Right lobe of liver (tissue), 6 donors: ENCODE measurements at places on chromosomes 16 and 17.

DNA sequence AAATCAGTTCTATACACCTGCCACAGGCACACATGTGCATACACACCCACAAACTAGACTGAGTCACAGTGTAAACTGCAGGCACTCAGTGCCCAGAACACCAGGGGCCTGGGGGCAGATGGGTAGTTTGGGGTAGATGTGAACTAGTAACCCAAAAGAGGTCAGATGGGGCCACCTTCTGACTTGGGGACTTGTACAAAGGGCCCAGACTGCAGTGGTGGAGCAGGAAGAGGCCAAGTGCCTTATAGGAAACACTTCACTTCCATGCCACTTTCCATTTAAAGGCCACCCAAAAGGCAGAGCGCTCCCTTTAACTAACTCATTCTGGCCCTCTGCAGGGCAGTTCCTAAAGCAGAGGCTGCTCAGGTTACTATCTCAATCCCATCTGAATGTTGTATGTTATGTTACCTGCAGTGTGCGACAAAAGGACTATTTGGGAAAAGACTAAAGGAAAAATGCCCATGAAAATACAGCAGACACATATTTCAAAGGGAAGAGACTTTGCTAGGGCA is 27.8 kb upstream of the ERN1 start:
- no peaks in the 10 kb centered on the region for H3K27me3 ChIP-seq
- H3K4me1 ChIP-seq: no peaks in the 10 kb centered on the region
- no peak overlapping the region for H3K4me3 ChIP-seq

- no peaks in the 10 kb centered on the region for H3K27me3 ChIP-seq
- H3K27ac ChIP-seq: no peak overlapping the region
- H3K4me1 ChIP-seq: no peaks in the 10 kb centered on the region
- no peak overlapping the region for H3K4me3 ChIP-seq
- no peak for DNase-seq
Measured at GRCh38 chr17:62629556-62630364, 2.3 kb downstream of the MRC2 start.

GRCh38 chr16:85017151-85017550 is 5.8 kb upstream of the ZDHHC7 start:
- H3K4me1 ChIP-seq: no peaks in the 10 kb centered on the region
- no peak overlapping the region for H3K4me3 ChIP-seq
- no peaks in the 10 kb centered on the region for H3K27me3 ChIP-seq
- DNase-seq: no peak

GRCh38 chr17:82281502-82282238 is 8.2 kb upstream of the CSNK1D start:
- no peaks in the 10 kb centered on the region for H3K4me1 ChIP-seq
- no peak overlapping the region for H3K27ac ChIP-seq
- H3K36me3 ChIP-seq: no peaks in the 10 kb centered on the region
- no peak overlapping the region for H3K4me3 ChIP-seq
- DNase-seq: no peak

DNA sequence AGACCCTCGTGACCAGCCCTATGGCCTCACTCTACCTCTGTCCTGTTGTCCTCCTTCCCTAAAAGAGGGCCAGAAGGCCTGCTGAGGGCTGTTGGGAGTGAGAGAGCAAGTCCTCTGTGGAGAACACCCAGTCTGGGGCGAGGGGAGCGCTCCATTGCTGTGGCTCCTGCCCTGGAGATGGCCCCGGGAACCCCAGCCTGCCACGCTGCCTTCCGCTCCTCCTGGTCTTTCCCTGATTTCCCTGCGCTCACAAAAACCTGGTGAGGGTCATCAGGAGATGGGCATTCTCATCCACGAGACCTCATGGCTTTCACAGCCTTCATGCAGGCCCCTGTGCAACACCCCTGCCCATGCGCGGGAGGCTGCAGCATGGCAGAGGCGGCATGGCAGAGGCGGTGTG is 21.2 kb downstream of the DRC3 start:
- no peak overlapping the region for H3K27ac ChIP-seq
- no peak overlapping the region for H3K4me3 ChIP-seq
- no peaks in the 10 kb centered on the region for H3K27me3 ChIP-seq
- no peaks in the 10 kb centered on the region for H3K36me3 ChIP-seq
- H3K4me1 ChIP-seq: no peaks in the 10 kb centered on the region

- no peak overlapping the region for H3K4me3 ChIP-seq
- peak overlapping the region; percentile 20 for H3K27ac ChIP-seq
- H3K27me3 ChIP-seq: no peaks in the 10 kb centered on the region
- peaks cover 23% of the 10 kb centered on the region for H3K4me1 ChIP-seq
Measured at GRCh38 chr17:77476931-77477805, 336.4 kb downstream of the SEC14L1 start.

DNA sequence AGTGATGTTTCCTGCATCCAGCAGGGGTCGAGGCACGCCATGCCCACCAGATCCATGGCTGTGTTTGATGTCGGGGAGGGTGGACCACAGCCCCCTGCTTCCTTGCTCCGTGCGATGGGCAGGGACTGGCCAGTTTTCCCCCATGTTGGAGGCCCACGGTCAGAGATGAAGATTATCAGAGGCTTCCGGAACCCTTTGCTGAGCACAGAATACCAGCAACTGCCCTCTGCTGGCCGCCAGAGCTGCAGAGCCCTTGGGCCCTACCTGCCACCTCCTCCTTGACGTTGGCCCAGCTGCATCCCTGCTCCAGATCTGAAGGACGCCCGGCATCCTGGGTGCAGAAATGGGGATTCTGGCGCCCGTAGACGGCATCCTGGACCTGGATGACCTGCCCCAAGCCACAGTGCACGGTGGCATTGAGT is 23.7 kb upstream of the BCO1 start:
- no peaks in the 10 kb centered on the region for H3K4me1 ChIP-seq
- H3K27me3 ChIP-seq: no peaks in the 10 kb centered on the region
- H3K4me3 ChIP-seq: no peak overlapping the region

DNA sequence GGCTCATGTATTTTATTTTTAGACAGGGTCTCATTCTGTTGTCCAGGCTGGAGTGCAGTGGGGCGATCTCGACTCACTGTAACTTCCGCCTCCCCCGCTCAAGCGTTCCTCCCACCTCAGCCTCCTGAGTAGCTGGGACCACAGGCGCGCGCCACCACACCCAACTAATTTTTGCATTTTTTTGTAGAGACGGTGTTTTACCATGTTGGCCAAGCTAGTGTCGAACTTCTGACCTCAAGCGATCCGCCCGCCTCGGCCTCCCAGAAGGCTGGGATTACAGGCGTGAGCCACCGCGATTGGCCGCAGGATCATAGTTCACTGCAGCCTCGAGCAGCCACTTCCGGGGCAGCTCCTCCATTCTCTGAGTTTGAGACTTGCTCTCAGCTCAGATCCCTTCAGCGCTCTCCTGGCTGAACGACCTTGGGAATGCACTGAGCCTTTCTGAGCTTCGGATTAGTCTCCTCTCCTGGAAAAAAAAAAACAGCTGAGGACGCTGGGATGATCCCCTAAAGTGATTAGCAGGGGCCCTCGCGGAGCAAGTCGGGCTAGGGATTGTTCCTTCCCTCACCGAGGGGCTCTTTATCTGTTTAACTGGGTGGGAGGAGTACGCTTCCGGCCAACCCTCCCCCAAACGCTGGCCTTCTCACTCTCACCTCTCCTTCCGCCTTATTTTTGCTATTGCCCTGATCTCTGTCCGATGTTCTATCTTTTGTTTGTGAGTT is 1.1 kb upstream of the PKMYT1 start:
- no peak overlapping the region for H3K4me3 ChIP-seq
- no peaks in the 10 kb centered on the region for H3K36me3 ChIP-seq
- no peak overlapping the region for H3K27ac ChIP-seq
- DNase-seq: no peak
- H3K27me3 ChIP-seq: no peaks in the 10 kb centered on the region
- H3K4me1 ChIP-seq: peaks cover 14% of the 10 kb centered on the region

DNA sequence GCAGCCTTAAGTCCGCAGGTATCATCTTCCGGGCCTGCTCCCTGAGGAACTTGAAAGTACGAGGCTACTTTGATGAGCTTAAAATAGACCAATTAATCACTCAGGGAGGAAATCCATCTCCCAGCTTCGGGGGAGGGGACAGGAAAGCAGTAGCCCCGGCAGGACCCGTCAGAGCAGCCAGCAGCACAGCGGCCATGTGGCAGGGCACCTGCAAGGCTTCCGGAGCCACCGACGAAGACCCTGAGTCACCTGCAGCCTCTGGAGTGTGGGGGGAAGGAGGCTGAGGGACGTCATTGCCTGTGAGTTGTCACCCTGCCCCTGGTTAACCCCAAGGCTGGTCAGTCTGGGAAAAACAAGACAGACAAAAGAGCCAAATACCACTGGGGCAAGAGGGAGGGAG is 4.4 kb upstream of the CYB561 start:
- no peaks in the 10 kb centered on the region for H3K27me3 ChIP-seq
- H3K27ac ChIP-seq: no peak overlapping the region
- peaks cover 3% of the 10 kb centered on the region for H3K4me1 ChIP-seq
- H3K4me3 ChIP-seq: no peak overlapping the region
- no peaks in the 10 kb centered on the region for H3K36me3 ChIP-seq

GRCh38 chr17:36525113-36525512 is 9.6 kb downstream of the MYO19 start:
- H3K36me3 ChIP-seq: no peaks in the 10 kb centered on the region
- no peaks in the 10 kb centered on the region for H3K27me3 ChIP-seq
- no peaks in the 10 kb centered on the region for H3K4me1 ChIP-seq
- no peak overlapping the region for H3K27ac ChIP-seq
- H3K4me3 ChIP-seq: no peak overlapping the region
- no peak for DNase-seq

GRCh38 chr17:19016881-19017280 is 12.3 kb upstream of the FAM83G start:
- no peaks in the 10 kb centered on the region for H3K4me1 ChIP-seq
- no peak overlapping the region for H3K27ac ChIP-seq
- H3K36me3 ChIP-seq: no peaks in the 10 kb centered on the region

DNA sequence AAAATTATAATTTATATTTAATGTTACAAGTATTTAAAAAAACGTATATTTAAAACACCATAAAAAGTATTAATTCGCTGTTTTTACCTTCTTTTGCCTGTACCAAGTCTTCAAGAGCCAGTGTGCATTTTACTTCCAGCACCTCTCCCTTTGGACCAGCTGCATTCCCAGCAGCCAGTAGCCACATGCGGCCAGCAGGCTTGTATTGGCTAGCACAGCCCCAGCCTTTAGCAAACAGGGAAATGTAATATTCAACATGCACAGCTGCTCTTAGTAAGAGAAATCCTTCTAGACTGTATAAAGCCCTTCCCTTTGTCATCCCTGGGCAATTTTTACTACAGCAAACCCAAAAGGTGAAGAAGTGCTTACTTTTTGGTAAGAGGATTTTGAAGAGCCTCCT is 6.6 kb downstream of the DHODH start:
- H3K36me3 ChIP-seq: peaks cover 2% of the 10 kb centered on the region
- peak overlapping the region; percentile 38 for H3K4me3 ChIP-seq
- DNase-seq: no peak
- no peaks in the 10 kb centered on the region for H3K27me3 ChIP-seq
- H3K27ac ChIP-seq: peak overlapping the region; percentile 90

- peaks cover 60% of the 10 kb centered on the region for H3K4me1 ChIP-seq
- no peak overlapping the region for H3K4me3 ChIP-seq
- DNase-seq: no peak
- no peaks in the 10 kb centered on the region for H3K27me3 ChIP-seq
- no peaks in the 10 kb centered on the region for H3K36me3 ChIP-seq
- H3K27ac ChIP-seq: no peak overlapping the region
Measured at GRCh38 chr16:68898026-68898425, 54.7 kb downstream of the TANGO6 start.

GRCh38 chr16:86044241-86044671 is 145.3 kb downstream of the IRF8 start:
- peak; percentile 38 for DNase-seq
- no peaks in the 10 kb centered on the region for H3K27me3 ChIP-seq
- H3K27ac ChIP-seq: no peak overlapping the region

DNA sequence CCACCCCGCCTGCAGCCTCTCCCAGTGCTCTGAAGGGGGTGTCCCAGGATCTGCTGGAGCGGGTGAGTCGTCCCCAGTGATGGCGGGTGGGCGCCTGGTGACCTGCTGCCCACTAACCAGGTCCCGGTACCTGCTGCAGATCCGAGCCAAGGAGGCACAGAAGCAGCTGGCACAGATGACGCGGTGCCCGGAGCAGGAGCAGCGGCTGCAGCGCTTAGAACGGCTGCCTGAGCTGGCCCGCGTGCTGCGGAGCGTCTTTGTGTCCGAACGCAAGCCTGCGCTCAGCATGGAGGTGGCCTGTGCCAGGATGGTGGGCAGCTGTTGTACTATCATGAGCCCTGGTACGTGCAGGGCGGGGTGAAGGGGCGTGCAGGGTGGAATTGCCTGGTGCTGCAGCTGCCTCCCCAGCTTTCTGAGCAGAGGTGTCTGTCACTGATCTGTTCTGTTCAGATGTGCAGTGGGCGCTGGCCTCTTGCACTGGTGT is 3.6 kb downstream of the CDT1 start:
- no peaks in the 10 kb centered on the region for H3K4me1 ChIP-seq
- no peak overlapping the region for H3K27ac ChIP-seq
- H3K4me3 ChIP-seq: no peak overlapping the region
- no peaks in the 10 kb centered on the region for H3K36me3 ChIP-seq

DNA sequence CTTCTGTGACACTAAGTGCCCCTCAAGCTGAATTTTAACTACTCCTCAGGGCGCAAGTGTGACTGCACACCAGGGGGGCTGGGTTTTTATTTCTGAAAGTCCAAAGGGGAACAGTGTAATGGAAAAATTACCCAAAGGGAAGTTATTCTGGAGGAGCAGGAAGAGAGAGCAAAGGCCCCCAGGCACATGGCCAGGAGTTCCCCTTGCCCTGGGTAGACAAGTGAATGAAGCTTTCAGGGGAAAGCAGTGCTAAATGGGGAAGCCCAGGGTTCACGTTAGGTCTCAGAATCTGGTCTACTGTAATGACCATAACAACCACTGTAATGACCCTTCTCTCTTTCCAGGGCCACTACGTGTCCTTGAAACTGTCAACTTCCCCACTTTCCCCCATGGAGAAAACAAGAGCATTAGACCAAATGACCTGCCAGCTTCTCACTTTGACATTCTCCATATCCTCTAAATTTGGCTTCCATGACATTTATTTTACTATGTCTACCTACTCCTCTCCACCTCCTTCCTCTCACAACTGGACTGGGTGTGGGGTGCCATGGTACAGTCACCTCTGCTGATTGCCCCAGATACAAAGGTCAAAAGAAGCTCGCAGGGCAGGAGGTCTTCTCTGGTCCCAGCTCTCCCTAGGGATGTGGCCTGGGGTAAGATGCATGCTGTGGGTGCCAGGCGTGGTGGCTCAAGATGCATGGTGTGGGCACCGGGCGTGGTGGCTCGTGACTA is 34.1 kb upstream of the MMP2 start:
- no peak overlapping the region for H3K27ac ChIP-seq
- no peaks in the 10 kb centered on the region for H3K36me3 ChIP-seq
- DNase-seq: peak; percentile 50
- H3K4me1 ChIP-seq: no peaks in the 10 kb centered on the region
- H3K4me3 ChIP-seq: no peak overlapping the region

DNA sequence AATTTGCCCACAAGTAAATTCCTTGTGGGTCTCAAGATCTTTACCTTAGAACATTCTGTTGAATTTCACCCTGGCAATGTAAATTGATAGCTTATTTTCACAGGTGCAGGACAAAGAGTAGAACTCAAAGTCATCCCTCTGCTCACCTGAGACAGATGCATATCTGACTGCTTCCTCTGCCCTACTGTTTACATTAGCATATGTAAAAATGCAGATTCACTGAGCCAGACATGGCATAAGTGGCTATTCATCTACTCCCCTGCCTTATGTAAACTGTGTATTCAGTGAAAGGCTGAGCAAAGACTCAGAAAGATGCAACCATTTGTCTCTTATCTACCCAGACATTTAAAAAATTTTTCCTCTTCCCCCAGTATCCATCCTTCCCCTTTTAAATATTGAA is 22.3 kb upstream of the MILR1 start:
- DNase-seq: no peak
- no peak overlapping the region for H3K4me3 ChIP-seq
- no peak overlapping the region for H3K27ac ChIP-seq
- no peaks in the 10 kb centered on the region for H3K27me3 ChIP-seq
- no peaks in the 10 kb centered on the region for H3K36me3 ChIP-seq

GRCh38 chr16:324451-325334 is 27.8 kb downstream of the AXIN1 start:
- no peaks in the 10 kb centered on the region for H3K36me3 ChIP-seq
- H3K4me1 ChIP-seq: peaks cover 15% of the 10 kb centered on the region
- H3K27me3 ChIP-seq: no peaks in the 10 kb centered on the region
- H3K27ac ChIP-seq: no peak overlapping the region
- DNase-seq: no peak
